ENCODE measurements at places on chromosomes 13 and 19.
A peak's percentile ranks its signal among the peaks of the same experiment; 100 is the strongest.

DNA sequence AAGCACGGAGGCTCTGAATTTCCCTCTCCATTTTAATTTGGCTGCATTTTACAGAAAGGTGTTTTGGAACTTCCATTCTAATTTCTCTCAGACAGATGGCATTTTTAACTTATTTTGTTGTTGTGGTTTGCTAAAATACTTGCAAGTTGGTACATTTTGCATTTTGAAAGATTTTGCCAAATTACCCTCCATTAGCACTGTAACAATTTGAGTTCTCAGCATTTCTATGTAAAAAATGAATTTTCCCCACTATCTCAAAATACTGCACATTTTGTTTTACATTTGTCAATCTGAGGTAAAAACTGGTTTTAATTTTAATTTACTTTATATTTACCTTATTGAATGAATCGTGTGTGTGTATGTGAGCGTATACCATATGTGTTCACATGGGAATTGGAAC lies 7.0 kb upstream of the HNRNPL start:
- no peak for DNase-seq

- DNase-seq, result no peak
Observed at GRCh38 chr13:58882516-58882915, 1251.0 kb downstream of the PCDH17 start.

GRCh38 chr13:28384789-28385188 lies 110.1 kb downstream of the FLT1 start:
- no peak for DNase-seq

- DNase-seq, result no peak
Observed at GRCh38 chr13:27968316-27969081, 616 bp downstream of the CDX2 start.

DNA sequence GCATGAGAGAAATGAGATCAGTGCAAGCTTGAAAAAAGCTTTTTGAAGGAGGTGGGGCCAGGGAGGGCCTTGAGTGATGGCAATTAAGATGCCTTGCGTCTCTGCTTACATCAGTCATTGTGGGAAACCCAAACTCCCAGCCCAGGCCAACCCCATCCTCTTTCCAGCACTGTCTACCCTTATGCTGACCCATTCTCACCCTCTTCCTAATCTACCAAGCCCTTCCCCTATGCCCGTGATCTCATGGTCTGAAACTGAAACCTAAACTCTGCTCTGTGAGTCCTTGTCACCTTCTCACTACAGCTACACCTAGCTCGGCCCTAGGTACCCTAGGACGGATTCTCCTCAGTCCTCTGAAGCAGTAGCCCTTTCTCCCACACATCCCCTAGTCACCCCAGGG lies 36.0 kb upstream of the SERP2 start:
- DNase-seq, result no peak

DNA sequence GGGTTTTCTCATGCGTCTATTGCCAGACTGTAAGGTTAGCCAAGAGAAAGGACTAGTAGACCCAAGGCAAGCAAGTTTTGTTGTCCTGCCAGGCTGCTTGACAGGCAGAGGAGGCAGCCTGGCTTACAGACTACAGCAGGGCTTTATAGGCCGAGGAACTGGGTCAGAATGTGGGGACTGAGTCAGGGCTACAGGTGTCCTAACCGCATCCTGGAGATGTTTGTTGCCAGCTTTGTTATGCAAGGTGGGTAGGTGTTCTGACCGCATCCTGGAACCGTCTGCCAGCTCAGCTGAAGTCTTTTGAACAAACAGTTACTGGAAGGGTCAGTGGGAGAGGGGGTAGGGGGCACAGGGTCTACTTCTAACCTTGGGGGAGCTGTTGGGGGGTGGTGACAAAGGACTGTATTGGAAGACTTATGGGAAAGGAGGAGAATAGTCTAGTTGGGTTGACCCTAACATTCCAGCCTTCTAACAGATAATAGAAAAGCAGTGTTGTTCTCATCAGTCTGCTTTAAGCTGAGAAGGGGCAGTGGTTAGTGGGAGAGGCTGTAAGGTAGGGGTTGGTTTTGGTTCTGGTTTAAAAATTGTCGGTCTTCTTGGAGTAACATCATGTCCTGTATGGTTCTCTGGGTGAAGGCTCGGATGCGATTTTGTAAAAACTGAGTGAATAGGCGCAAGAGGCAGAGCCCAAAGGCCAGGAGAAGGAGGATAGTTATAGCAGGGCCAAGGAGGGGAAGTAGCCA lies 913.8 kb upstream of the SLITRK5 start:
- no peak for DNase-seq

- DNase-seq, result no peak
Observed at GRCh38 chr19:28694812-28695211, 518.1 kb downstream of the UQCRFS1 start.

- no peak for DNase-seq
Observed at GRCh38 chr19:1130771-1131717, 27.2 kb downstream of the GPX4 start.

GRCh38 chr19:43779820-43780219 lies 953 bp downstream of the KCNN4 start:
- no peak for DNase-seq

- no peak for DNase-seq
Observed at GRCh38 chr13:96720446-96720845, 273.8 kb downstream of the OXGR1 start.

DNA sequence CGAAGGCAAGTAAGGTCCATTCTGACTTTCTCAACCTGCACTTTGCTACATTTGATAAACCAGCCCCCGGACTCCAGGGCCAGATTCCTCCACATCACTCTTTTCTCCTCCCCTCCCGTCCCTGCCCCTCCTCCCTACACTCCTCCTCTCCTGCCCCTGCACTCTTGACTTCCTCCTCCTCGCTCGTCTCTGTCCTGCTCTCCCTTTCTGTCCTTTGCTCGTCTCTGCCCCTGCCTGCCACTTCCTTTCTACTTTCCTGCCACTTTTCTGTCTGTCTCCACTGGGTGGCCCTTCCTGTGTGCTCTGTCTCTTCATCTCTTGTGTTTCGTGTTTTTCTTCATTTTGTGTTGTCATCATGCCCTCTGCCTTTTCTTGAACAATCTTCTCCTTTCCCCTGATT lies 7.0 kb downstream of the U2AF2 start:
- DNase-seq, result no peak

DNA sequence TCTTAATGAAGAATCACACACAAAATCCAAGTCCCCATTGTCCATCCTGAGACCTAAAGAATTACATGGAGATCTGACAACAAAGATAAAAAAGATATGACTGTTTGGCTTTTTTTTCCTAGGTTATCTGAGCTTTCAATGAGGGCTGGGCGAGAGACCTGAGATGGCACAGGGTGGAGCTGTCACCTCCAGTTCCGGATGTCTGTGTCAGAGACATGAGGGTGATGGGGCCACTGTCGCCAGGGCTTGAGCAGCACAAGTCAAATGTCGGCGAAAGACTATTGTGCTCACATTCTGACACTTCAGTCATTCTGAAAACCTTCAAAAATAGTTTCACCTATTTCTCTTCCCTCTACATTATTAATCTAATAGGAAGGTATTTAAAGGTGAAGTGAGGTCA lies 65.7 kb downstream of the SLC7A1 start:
- DNase-seq, result no peak

GRCh38 chr19:3369337-3370213 lies 3.2 kb downstream of the NFIC start:
- DNase-seq, result no peak

DNA sequence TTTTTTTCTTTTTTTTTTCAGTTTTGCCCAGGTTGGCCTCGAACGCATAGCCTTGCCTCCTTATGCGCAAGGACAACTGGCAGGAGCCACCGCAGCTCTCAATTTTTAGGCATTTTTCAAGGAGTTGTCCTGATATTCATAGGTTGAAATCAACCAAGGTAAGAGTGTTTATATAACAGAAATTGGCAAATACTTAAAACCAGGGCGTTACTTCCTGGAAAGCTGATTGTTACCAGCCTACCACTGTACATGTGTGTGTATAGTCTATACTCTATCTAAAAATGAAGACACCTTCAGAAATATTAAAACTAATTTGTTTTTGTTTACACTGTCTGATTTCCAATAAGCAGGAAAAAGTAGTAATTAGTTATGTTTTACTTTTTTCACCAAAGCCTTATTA lies 39.2 kb downstream of the GPC6 start:
- DNase-seq, result no peak

DNA sequence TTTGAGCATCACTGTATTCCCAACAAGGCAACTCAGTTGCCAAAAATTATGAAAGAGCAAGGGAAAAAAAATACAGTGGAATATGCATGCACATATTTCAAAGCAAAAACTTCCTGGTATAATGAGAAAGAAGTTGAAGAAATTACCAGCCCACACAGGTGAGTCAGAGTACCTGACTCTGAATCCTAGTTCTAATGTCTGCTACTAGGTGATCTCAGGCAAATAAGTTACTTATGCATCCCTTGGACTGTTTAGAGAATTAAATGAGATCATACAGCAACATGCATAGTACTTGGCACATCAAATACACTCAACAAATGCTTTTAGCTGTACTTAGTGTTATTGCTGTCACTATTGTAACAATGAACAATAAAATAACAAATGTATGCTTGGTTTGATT lies 144.9 kb downstream of the MIPEP start:
- no peak for DNase-seq

DNA sequence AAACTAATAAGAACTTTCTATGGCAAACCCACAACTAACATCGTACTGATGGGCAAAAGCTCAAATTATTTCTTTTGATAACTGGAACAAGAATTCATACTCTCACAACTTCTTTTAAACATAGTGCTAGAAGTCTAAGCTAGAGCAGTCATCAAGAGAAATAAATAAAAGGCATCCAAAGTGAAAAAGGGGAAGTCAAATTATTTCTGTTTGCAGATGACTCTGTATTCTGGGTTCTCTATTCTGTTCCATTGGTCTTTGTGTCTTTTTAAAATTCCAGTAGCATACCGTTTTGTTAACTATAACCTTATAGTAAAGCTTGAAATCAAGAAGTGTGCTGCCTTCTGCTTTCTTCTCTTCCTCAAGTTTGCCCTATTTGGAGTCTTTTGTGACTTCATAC lies 1215.9 kb downstream of the UQCRFS1 start:
- DNase-seq, result no peak

- DNase-seq, result no peak
Observed at GRCh38 chr19:14072535-14073260, at the start of gene MISP3. TSS of gene MISP3 (plus strand) at chr19:14072786. CDS start at chr19:14073310, 524 bp downstream.

DNA sequence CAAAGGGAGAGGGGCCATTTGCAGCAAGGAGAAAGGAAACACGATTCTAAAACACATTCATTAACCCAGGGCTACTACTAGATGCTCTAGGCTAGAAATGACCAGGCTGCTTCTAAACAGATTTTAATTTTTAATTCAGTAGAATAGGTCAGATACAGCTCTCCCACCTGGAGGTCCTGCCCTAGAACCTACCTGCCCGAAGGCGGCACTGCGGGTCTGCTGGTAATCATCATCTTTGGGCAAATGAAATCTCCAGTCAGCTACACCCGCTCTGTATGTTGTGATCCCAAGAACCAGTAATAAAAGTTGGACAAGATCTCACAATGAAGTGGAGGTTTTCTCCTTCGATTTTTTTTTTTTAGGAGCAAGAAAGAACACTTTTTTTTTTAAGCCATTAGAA lies 345.3 kb downstream of the ENOX1 start:
- DNase-seq, result no peak

DNA sequence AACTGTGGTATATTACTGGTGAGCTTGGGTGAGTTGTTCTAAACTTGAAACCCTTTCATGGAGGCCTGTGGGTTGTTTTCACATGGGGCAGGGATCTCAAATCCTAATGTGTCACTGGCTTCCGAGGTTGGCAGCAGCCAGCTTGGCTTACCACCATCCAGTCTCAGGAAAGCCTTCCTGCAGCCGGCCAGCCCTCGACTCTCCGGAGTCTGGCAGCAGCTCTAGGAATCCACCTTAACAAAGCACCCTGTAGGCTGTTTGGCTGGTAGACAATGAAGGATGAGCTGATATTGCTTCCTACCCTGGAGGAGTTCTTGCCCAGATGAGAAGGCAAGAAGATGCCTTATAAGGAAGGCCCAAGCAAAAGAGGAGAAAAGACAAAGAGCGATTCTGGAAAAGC lies 188.3 kb downstream of the KLF12 start:
- DNase-seq, result no peak

- no peak for DNase-seq
Observed at GRCh38 chr13:110430391-110431336, 123.6 kb downstream of the COL4A2 start.

- DNase-seq, result no peak
Observed at GRCh38 chr13:24071423-24072075, 89.0 kb upstream of the SPATA13 start.

GRCh38 chr13:111901267-111901915 lies 165.6 kb upstream of the SOX1 start:
- no peak for DNase-seq

DNA sequence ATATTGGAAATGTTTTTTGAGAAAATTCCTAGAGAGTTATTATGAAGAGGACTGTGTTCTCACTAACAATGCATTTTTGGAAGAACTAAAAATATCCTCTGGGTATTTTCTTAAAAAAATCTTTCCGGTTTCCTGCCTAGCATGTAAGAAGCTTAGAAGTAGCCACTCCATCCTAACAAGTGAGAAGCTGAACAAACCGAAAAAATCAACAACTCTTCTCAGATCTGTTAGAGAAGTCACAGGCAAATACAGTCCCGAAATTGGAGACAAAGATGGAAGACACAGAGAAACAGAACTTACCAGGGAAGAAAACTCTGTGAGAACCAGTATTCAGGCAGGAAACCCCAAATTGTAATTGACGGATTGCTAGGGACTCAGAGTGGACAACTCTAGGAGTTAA lies 173.0 kb downstream of the KLF12 start:
- DNase-seq, result no peak

DNA sequence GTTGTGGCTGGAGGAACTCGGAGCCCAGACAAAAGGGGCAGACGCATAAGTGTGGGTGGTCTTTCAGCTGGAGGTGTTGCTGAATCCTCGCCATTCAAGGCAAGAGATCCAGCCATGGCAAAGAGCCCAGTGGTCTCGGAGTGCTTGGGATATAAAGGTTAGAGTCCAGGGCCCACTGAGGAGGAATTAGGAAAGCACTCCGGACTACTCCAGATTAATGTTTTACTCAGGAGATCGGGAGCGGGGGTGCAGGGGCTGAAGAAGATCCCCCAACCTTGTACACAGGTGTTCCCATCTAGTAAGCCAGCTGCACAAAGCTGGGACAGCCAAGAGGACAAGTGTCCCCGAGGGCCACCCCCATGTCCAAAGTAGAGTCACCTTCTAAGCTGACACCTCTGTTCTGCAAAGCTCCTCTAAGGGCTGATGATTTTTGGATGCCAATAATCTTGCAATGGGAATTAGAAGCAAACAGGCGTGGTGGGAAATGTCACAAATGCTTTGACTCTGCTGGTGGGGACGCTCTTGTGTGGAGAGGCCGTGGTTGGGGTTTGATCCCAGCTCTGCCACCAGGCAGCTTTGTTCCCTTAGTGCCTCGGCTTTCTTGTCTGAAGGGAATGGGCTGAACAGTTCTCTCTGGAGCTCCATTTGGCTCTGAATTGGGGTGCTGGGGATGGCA lies 194.3 kb upstream of the SOX1 start:
- no peak for DNase-seq

GRCh38 chr13:34056733-34057258 lies 238.8 kb downstream of the RFC3 start:
- no peak for DNase-seq

DNA sequence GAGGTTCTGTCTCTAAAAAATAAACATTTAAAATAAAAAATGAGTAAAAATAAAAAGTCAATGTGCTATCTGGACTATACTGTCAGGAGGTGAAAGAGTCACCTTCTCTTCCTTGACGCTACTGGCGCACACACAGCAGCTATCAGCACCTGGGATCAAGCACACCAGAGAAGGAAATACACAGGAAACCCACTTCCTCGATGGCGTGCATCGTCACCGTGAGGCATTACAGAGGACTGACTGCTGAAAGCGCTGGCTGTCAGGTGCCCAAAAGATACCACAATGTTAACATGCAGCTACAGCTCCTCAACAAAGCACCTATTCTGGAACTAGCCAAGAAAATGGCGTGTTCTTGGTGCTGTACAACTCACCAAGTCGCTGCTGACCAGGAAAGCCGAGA lies 6.1 kb downstream of the SLC35E1 start:
- DNase-seq, result peak; percentile 50

Measured in stimulated activated CD8-positive, alpha-beta memory T cell treated with anti-CD3 and anti-CD28 coated beads, Interleukin-15, amount 100 ng/mL, for 4 hours (primary cell).